ENCODE measurements at places on chromosomes 3 and 15. TPM values are rescaled to one million over a fixed set of nuclear protein-coding genes. Genes with fewer than 3 reads are reported as not detected.

DNA sequence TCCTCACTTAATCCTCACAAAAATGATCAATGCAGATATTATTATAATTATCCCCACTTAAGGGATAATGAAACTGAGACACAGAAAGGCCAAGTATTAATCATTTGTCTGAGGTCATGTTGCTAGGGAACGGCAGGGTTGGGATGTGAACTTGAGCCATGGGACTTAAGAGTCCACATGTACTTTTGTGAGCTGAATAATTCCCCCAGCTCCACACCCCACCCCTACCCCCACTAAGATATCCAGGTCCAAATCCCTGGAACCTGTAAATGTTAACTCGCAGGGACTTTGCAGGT is 290.5 kb upstream of the GADL1 start:
- DNase-seq: no peak

Gene KNL1
- total RNA-seq: 0.89 TPM

DNA sequence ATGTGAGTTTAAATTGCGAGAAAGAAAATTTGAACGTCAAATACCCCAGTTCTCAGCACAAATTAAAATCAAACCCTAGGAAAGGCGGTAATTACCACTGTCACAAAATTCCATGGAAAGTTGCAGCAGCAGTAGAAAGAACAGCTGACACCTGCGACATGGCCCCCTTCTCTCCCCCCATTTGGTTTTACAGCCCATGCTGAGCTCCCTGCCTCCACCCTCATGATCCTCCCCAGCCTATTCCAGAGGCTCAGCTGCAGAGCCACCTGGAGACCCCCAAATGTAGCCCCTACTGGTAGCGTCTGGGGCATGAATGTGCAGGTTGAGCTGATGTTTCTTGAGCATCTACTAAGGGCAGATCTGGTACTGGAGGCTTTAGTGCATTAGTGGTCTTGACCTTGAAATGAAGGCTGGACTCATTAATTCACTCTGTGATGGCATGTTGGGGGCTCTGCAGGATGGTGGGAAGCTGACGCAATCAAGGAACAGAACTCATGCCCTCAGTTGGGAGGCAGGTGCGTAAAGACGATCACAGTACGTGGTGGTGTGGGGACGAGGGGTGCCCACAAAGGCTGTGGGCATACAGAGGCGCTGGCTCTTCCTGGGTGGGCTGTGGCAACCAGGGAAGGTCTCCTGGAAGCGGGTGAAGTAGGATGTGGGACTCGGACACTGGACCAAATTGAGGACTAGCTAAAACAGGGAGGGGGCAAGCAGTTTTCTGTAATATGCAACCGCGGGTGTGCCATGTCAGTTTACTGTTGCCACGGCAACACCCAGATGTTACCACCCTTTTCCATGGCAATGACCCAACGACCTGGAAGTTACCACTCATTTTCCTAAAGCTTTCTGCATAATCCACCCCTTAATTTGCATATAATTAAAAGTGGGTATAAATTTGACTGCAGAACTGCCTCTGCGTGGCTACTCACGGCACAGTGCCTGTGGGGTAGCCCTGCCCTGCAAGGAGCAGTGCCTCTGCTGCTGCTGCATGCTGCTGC is 39.8 kb downstream of the PRKCD start:
- DNase-seq: no peak

Gene CISH
- total RNA-seq: 10.6 TPM

GRCh38 chr3:160842021-160843005 is 86.3 kb downstream of the PPM1L start:
- DNase-seq: no peak

Gene FANCD2OS
- not detected for total RNA-seq

GRCh38 chr15:100842756-100843730 is 36.6 kb upstream of the ALDH1A3 start:
- no peak for DNase-seq

All from sciatic nerve (tissue), 2 donors.